Activated B cell treated with CpG ODN at 0.5 μM for 24 hours (primary cell): ENCODE measurements at places on chromosomes 1 and 21.
A peak's percentile ranks its signal among the peaks of the same experiment; 100 is the strongest.

DNA sequence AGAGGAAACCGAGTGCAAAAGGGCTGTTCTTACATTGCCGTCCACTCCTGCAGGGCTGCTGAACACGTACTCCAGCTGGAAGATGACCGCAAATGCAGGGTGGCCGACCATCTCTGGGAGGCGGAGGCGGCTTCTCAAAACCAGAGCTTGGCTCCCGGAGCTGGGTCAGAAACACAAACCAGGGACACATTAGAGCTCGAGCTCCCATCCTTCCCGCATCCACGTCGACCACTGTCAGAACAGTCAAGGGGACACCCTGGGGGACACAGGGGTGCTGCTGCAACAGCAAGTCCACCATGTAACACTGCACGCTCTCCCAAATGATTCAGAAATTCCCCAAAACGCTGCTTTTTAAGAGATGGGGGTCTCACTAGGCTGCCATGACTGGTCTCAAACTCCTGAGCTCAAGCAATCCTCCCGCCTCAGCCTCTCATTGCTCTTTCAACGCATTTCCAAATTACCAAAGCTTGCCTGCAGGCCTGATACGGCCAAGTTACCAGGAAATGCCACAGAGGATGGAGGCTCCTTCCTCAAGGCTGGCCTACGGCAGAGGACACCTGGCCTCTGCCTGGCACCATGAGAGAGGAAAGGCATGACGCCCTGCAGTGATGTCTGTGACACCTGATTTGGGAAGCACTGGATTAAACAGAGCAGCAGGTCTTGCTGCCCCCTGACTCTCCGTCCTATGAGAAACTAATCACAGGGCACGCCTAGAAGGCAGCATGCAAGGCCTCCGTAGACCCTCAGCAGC, 45.0 kb downstream of the NPHP4 start:
- DNase-seq = no peak

- DNase-seq = no peak
Measured at GRCh38 chr1:180522213-180522515, 19.8 kb upstream of the ACBD6 start.

DNA sequence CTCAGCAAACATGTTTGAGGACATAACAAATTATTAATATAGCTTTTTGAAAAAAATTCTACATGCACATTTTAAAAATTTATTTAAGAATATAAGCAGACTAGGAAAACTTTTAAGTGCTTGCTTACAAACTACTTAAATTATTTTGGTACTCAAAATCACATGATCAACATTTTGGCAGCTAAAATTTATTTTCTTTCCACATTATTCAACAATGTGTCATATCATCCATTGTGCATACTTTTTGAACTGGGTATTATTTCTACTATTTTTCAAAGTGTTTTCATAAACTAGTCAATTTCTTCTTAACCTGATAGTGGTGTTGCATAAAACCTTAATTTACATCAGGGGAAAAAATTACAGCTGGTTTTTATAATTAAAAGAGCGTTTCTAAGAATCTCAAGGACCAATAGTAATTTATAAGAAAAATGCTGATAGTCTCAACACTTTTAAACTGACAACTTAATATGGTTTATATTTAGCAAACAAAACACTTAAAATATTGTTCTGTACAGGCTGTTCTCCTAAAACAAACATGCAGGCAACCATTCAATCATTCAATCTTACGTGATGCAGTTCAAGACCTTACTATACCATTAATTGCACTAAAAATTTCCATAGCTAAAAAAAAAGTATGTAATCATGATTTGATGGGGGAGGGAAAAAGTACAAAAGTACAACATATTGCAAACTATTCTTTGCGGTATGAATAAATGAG, 105.0 kb downstream of the GPATCH2 start:
- DNase-seq = no peak

DNA sequence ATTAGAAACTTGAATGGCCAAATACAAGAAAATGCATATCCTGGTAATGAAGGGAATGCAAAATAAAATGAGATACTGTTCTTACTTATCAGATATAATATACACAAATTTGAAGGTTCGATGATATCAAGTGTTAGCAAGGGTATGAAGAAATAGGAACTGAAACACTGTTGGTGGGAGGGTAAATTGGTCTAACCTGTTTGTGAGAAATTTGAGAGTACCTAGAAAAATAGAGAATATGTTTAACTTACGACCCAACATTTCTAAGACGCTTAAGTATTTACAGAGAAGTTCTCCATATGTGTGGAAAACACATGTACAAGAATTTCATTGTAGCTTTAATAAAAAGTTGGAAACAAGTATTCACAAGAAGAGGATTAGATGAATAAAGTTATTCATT, 25.9 kb downstream of the ATG4C start:
- no peak for DNase-seq

DNA sequence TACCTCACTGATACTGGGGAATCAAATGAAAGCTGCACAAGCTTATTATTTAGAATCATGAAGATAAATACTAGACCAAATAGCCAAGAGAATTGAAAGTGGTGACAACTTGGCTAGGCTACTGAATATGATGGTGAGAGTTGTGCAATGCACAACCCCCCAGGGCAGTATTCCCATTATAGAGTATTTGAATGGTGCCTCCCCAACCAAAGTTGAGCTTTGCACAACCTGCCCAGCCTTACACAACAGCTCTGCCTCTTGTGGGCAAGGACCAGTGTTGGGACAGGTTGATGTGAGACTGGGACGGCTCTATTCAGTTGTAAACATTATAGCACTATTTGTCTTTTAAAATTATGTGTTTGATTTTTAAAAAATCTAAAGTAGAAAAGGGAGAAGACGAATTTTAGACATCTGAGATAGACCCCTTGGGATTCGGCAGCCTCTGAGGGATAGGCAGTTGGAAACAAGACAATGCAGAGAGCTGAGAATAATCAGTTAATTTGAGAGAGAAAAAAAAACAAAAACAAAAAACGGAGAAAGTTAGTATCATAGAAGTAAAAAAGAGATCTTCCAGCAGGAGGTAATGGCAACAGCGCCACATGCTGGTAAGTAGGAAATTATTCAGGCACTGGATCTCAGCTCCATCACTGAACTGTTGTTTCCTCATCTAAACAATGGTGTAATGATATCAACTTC, 91.0 kb upstream of the KCNA3 start:
- no peak for DNase-seq

DNA sequence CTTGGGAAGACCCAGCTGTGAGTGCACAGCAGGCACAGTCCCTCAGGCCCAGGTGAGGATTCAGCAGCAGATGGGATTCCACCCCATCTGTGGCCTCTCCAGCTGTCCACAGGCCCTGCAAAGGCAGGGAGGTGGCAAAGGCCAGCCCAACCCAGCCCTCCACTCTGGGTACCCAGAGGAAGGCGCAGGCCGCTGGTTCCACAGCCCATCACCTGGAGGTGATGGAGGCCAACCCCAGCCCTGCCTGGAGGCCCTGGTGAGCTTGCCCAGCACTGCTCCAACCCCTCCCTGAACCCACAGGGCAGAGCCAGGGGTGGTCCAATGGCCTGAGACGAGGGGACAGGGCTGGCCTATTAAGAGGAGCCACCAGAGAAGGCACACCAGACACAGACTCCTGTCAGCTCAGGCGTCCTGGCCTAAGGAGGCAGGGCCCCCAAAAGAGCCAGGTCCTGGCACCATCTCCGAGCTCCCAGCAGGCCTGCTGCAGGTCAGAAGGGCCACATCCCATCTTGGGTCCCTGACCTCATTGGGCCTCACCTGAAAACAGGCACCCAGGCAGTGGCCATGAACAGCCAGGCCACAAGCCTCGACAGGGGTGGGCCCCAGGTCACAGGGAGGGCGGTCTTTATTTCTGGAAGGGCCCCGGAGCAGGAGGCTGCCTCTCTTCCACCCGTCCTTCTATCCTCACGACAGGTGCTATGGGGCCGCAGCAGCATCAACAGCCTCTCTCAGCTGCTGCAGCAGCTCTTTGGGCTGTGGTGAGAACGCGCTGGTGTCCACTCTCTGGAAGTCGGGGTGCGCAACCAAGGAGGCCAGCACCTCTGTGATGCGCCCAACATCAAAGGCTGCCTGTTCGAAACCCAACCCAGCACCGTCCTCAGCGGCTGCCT, 3.2 kb downstream of the JMJD4 start:
- DNase-seq = no peak

GRCh38 chr21:18549214-18549905, 145.8 kb upstream of the TMPRSS15 start:
- no peak for DNase-seq

GRCh38 chr1:181969902-181970301, 91.6 kb downstream of the ZNF648 start:
- DNase-seq = no peak

- no peak for DNase-seq
Measured at GRCh38 chr1:51644533-51645197, 27.8 kb downstream of the OSBPL9 start.

DNA sequence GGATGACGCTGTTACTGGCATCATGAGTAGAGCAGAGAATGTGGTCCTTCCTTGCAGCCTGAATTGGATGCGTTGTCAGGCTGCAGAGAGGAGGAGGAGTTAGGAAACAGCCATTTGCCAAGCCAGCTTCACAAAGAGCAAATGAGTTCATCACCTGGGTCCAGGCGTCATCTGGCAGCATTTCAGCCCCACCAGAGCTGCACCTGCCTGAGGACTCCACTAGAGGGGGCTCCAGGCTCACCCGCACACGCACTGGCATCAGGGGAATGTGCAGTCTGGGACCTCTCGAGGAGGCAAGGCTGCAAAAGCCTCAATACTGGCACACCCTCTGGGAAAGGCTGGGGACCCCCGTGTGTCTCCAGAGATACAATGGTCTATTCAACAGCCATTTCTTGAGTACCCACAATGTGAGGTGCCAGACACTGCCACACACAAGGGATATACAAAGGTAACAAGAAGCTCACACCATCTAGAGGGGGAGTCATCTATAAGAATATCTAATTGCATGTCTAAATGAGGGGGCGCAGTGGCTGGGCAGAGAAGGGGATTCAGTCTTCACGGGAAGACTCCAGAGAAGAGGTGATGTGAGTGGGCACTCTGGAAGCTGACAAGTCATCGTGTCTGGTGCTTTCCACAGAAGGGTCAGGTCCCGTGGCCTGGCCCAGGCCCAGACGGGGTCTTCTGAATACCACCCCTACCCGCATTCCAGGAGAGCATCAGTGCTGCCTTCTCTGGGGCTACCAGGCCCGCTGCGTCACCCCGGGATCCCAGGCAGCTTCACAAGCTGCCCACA, 53.5 kb upstream of the CNTN2 start:
- peak; percentile 34 for DNase-seq

GRCh38 chr1:57683037-57683942, 259.4 kb upstream of the DAB1 start:
- DNase-seq = no peak

DNA sequence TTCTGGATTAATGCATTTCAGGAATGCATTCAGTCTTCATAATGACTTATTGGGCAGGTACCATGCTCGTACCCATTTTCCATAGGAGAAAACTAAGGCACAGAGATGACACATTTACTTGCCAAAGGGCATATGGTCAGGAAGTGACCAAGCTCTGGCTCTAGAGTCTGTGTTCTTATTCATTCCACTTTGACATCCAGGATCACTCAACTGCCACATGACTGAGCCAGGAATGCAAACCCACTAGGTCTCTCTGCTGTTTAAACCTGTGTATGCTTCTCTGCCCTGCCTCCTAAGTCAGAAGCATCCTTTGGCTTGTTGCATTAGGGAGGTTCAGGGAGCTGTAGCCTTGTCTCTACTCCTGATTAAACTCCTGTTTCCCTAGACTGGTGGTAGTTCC, 7.5 kb downstream of the KAZN start:
- DNase-seq = no peak

DNA sequence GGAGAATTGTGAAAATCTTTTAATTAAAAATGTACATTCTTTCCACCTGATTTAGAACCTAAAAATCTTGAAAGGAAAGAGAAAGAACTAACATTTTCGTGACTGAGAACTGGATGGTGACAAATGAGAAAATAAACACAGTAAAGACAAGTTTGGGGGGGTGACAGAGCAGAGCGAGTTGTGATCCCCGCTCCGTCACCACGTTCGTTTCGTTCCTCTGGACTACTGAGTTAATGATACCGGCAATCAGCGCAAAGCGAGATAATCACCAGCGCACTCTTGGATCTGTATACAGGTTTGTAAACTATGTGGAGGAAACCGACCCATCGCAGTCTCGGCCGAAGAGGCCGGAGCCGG, 31.2 kb upstream of the CFAP126 start:
- no peak for DNase-seq

DNA sequence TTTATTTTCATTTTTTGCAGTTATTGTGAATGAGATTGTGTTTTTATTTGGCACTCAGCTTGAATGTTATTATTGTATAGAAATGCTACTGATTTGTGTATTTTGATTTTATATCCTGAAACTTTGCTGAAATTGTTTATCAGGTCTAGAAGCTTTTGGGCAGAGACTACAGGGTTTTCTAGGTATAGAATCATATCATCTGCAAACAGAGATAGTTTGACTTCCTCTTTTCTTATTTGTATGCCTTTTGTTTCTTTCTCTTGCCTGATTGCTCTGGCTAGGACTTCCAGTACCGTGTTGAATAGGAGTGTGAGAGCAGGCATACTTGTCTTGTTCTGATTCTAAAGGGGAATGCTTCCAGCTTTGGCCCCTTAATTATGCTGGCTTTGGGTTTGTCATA, 27.3 kb downstream of the ZNF691 start:
- no peak for DNase-seq

DNA sequence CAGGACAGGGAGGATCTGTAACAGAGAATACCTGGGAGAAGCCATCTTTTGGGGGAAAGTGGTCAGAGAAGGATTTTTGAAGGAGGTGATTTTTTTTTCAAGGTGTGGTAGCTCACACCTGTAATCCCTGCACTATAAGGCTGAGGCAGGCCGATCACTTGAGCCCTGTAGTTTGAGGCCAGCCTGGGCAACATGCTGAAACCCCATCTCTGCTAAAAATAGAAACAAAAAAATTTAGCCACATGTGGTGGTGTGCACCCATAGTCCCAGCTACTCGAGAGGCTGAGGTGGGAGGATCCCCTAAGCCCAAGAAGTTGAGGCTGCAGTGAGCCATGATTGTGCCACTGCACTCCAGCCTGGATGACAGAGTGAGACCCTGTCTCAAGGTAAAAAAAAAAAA, 67.4 kb upstream of the ARTN start:
- DNase-seq = no peak

DNA sequence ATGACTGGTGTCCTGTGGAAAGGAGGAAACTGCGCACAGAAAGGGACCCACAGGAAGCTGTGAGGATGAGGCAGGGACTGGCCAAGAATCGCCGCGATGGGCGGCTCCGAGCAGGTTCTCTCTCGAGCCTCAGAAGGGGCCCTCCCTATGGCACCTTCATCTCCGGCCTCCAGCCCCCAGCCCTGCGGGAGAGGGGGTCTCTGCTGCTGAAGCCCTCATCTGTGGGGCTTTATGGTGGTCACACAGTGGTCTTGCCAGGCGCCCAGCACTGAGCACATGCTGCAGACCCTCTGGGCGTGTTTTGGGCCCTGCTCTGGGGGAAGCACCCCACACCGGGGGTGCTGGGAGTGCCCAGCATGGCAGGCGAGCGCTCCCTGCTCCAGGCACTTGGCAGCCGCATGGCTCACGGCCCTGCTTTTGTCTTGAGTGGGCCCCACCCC, 86.6 kb upstream of the ACTRT2 start:
- DNase-seq = no peak

DNA sequence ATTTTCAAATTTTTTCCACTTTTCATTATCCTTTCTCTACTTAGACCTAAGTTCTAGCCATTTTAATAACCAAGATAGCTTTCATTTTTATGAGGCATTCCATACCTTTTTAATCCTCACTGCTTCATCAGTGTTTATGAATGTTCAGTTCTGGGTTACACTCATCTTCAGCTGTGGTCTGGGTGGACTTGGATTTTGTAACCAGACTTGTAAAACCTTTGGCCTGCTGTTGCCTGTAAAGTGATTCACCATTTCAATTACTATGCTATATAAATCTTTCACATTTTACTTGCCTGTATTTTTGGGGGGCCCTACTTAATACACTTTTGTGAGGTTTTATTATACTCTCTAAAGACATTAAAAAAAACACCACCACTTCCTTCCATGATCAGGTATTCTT, 46.2 kb downstream of the USP25 start:
- no peak for DNase-seq
